Smooth muscle cell of bladder (primary cell): ENCODE measurements at places on chromosomes 3 and 15. TPM values are rescaled to one million over a fixed set of nuclear protein-coding genes. Genes with fewer than 3 reads are reported as not detected.

CGNL1 gene
- 0.28 TPM in 2 replicates for total RNA-seq

GOLGA6L4 gene
- total RNA-seq, result 0.37 and 0.43 TPM in 2 replicates

CXCR6 gene
- 0.09 and 0.28 TPM in 2 replicates for total RNA-seq

AADACL2 gene
- total RNA-seq, result not detected in 2 replicates

CADPS gene
- 21.6 and 26.5 TPM in 2 replicates for total RNA-seq

FBXL2 gene
- total RNA-seq, result 7.3 and 9.8 TPM in 2 replicates

SLC22A13 gene
- 0.14 and 0.28 TPM in 2 replicates for total RNA-seq
